Mesothelial cell of epicardium (in vitro differentiated cells): ENCODE measurements at places on chromosomes 2 and 18. TPM values are rescaled to one million over a fixed set of nuclear protein-coding genes. Genes with fewer than 3 reads are reported as not detected.

DNA sequence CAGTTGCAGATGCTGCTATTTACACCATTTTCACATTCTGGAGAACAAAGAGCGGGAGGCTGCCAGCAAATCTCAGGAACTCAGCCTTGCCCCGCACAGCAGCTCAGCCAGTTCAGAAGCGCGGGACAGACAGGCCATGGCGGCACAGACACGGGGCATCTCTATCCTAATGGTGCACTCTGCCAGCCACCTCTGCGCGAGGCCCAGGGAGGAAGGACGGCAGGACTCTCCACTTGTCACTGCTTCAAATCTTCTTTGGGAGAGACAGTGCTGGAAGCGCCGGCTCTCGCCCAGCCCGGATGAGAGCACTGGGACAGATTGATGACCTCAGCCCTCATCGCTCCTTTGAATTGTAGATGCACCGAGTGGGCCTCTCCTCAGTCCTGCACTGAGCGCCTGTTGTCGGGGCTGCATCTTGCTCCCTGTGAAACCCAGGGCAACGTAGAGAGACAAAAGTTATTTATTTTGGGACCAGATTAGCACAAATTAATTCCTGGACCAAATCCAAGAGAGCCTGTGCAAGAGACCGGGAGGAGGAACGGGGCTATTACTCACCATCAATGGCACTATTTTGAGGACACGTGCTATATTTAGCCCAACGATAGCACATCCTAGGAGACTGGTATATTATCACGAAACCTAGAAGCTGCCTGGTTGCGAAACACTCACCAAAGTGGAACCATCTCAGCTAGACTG, 211.4 kb upstream of the SMIM21 start:
- H3K4me3 ChIP-seq: peak overlapping the region; percentile 74
- DNase-seq: peak; percentile 59
- no peaks in the 10 kb centered on the region for H3K36me3 ChIP-seq
- peaks cover 23% of the 10 kb centered on the region for H3K4me1 ChIP-seq

- H3K27ac ChIP-seq: no peak overlapping the region
- H3K36me3 ChIP-seq: no peaks in the 10 kb centered on the region
- H3K4me3 ChIP-seq: peak overlapping the region; percentile 28
- no peak for DNase-seq
- peaks cover 95% of the 10 kb centered on the region for H3K27me3 ChIP-seq
- peaks cover 15% of the 10 kb centered on the region for H3K4me1 ChIP-seq
These were observed 9.8 kb downstream of the NR4A2 start for GRCh38 chr2:156322686-156323231.

DNA sequence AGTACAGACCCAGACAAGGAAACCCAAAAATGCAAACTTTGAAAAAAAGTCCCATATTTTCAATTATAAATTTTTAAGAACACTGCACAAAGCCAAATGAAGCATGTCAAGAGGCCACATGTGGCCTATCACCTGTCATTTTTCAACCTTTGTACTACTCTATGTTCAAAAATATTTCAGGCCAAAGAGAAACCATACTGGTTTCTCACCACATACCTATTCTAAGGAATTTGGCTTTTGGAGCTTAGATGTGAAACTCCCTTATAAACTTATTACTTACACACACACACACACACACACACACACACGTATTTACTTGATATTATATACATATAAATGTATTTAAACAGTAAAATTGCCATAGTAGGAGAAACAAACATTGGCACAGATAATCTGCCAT, 338.7 kb downstream of the TXNL1 start:
- no peaks in the 10 kb centered on the region for H3K36me3 ChIP-seq
- H3K27me3 ChIP-seq: no peaks in the 10 kb centered on the region
- DNase-seq: no peak
- H3K4me1 ChIP-seq: no peaks in the 10 kb centered on the region
- H3K27ac ChIP-seq: no peak overlapping the region
- H3K4me3 ChIP-seq: no peak overlapping the region

DNA sequence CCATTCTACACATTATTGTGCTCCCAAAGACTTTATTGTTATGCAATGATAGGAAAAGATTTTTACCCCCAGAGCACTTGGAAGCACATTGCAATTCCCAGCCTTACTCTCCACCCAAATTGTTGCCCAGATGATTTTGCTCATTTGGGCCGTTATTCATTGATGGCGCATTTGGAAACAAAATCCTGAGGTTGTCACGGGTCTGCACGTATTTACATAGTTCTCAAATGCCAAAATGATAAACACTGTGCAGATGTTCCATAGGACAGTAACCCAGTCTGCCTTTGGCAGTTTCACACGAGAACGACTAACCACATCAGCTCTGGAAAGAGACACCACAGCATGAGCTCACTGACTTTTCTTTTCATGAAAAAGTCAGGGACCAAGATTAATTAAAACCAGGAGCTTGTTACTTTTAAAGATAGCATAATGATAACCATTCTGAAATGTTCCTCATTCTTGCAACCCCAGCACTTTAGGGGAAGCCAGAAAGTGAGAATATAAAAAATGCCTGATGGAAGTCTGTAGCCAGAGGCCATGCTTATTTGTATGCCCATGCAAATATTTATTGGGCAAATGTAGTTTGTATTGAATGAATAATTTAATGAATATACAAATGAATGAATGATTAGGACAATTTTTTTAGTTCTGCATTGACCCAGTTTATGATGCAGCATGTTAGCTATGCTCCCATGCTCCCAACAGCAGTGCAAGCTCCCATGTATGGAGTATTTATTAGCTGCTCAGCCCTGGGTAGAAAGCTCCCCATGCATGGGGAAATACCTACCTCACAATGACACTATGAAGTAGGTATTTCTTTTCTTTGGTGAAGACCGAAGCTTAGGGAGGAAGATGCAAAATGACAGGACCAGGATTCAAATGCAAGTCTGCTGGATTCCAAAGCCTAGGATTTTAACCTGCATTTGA, 84.6 kb downstream of the MAIP1 start:
- H3K27me3 ChIP-seq: no peaks in the 10 kb centered on the region
- no peaks in the 10 kb centered on the region for H3K36me3 ChIP-seq
- H3K27ac ChIP-seq: no peak overlapping the region
- peaks cover 3% of the 10 kb centered on the region for H3K4me1 ChIP-seq
- H3K4me3 ChIP-seq: no peak overlapping the region

- no peak overlapping the region for H3K4me3 ChIP-seq
- H3K27me3 ChIP-seq: no peaks in the 10 kb centered on the region
- no peaks in the 10 kb centered on the region for H3K36me3 ChIP-seq
- DNase-seq: no peak
These were observed 514.0 kb upstream of the CDH2 start for GRCh38 chr18:28690836-28691495.

The TNFAIP6 gene
- total RNA-seq: 0.93 to 1.7 TPM (median 1.2 TPM) in 3 replicates
